Stimulated activated CD4-positive, alpha-beta T cell treated with anti-CD3 and anti-CD28 coated beads, TNF-alpha, amount 100 ng/mL, for 24 hours (primary cell): ENCODE measurements at places on chromosomes 6 and 20.

DNA sequence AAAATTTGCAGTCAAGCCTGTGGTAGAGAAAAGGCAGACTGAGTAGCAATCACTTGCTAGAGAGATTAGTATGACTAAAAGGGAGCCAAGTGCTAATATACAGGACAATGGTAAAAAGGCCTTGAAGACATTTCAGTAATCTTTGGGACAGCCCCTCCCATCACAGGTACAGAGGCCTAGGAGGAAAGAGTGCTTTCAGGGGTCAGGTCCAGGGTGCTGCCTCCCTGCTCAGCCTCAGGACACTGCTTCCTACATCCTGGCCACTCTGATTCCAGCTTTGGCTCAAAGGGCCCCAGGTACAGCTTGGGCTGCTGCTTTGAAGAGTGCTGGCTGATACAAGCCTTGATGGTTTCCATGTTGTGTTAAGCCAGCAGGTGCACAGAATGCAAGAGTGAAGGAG lies 543.5 kb downstream of the MMUT start:
- no peak for DNase-seq

DNA sequence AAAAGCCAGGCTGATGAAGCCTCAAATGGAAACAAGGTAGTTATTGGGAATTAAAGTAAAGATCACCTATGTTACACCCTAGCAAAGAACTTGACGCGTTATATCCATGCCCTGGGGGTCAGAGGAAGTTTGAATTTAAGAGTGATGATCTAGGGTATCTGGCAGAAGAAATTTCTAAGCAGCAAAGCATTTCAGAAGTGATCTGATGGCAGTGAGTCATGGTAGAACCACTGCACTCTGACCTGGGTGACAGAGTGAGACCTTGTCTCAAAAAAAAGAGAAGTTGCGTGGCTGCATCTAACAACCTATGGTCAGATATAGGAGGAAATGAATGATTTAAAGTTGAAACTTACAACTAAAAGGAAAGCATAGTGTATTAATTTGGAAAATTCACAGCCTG lies 45.2 kb downstream of the SCP2D1 start:
- DNase-seq, result no peak

DNA sequence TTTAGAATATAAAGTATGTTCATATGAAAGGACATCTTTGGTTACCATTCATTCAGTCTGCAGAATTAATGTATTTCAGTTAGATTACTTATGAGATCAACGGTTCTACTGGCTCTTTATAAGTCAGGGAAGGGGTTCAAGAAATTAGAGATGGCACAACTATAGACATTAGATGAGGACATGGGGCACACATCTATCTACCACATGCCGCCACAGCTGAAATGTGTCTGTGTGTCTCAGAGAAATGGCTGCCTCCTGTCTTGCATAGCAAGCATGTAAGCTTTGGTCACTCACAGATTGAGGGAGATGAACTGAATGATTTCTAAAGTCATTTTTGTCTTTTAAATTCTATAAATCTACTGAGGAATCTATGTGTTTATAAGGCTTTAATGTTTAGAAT lies 128.9 kb upstream of the FAM184A start:
- DNase-seq, result no peak

DNA sequence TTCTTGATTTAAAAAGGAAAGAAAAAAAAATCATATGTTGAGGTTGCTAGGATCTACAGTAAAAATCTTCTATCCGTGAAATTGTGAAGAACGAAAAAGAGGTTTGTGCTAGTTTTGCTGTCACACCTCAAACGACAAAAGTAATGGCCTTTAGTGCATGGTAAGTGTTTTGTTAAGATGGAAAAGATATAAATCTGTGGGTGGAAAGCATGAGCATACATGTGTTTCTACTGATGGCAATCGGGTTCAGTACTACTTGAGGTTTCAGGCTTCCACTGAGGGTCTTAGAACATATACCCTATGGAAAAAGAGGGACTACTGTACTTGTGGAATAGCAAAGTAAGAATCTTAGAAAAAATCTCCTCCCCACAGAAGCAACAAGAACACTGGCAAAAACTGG lies 58.0 kb downstream of the AHI1 start:
- DNase-seq, result no peak

GRCh38 chr6:156904176-156904967 lies 127.2 kb downstream of the ARID1B start:
- DNase-seq, result no peak

GRCh38 chr6:35170166-35170565 lies 29.0 kb upstream of the TCP11 start:
- no peak for DNase-seq

DNA sequence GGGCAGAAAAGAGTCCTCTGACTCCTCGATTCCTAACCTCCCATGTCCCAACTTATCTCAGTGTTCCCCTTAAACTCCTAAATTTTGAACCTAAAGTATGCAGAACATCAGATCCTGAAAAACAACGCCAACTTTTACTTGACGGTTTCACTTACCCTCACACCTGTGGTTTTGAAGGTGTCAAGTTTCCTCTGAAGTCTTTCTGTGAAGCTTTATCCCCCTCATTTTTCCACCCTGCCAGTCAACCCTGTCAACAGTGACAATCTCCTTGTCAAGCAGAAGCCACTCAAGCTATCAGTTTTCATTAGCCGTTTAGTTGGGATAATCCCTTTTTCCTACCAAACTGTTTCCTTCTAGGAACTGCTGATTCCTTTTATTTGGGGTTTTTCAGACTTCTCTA lies 245.4 kb upstream of the PREP start:
- DNase-seq, result no peak

DNA sequence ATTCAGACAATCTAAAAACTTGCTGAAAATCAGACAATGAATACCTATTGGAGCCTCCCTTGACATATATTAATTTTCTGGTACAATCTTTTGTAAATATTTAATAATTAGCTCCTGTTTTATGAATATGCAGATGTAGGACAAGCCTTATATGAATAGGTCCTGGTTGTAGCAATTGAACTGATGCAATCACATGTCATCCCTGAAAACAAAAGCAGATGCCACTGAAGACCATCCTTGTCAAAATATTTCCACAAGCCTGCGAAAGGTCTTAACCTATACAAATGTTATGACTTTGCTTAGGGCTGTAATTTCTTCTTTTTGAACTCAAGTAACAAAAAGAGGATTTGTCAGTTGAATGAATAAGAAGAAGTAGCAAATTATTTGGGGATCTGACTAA lies 722.1 kb downstream of the EYS start:
- no peak for DNase-seq
